ENCODE measurements at places on chromosomes 2 and 18.

GRCh38 chr18:24078391-24078790 is 60.5 kb upstream of the CABYR start:
- no peak for DNase-seq

DNA sequence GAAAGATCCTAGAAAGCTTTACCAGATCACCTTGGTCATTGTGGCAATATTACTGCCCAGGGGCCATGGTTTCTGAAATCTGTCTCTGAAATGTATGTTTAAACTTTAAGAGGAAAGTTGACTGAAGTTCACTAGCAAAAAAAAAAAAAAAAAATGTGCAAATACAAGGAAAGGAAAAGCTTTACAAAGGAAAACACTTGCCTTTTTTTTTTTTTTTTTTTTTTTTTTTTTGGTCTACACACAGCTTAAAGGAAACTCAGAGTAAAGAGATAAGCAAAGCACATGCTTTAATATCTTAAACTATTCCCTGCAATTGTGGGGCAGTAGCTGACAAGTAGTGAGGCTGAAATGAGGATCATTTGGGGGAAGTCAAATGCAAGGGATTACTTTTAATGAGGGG is 174.2 kb upstream of the EPAS1 start:
- DNase-seq: no peak

DNA sequence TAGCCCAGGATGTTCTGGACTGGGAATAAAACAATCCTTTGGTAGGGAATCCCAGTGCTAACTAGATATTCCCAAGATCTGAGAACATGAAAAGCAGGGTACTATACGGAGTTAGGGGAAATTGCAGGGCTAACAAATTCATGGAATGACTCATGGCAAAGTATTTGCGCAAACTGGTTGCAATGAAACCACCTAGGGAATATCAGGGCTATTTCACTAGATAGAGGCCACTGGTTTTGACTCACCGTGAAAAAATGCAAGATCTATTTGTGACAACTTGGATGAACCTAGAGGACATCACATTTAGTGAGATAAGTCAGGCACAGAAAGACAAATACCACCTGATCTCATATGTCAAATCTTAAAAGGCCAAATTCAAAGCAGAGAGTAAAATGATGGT is 233.3 kb downstream of the MBD2 start:
- peak; percentile 39 for DNase-seq

GRCh38 chr18:686339-687111 is 25.9 kb downstream of the ENOSF1 start:
- DNase-seq: peak; percentile 10
